Cortex of kidney (tissue), 1 donor: ENCODE measurements at places on chromosomes 5 and 9.

- DNase-seq: no peak
These were observed 30.4 kb downstream of the PRDM6 start for GRCh38 chr5:123119334-123119986.

GRCh38 chr5:163867738-163868137 lies 362.3 kb downstream of the MAT2B start:
- DNase-seq: no peak

- no peak for DNase-seq
These were observed 16.1 kb downstream of the NOTCH1 start for GRCh38 chr9:136529516-136530460.

- no peak for DNase-seq
These were observed 25.3 kb upstream of the CXCL14 start for GRCh38 chr5:135604056-135604455.

DNA sequence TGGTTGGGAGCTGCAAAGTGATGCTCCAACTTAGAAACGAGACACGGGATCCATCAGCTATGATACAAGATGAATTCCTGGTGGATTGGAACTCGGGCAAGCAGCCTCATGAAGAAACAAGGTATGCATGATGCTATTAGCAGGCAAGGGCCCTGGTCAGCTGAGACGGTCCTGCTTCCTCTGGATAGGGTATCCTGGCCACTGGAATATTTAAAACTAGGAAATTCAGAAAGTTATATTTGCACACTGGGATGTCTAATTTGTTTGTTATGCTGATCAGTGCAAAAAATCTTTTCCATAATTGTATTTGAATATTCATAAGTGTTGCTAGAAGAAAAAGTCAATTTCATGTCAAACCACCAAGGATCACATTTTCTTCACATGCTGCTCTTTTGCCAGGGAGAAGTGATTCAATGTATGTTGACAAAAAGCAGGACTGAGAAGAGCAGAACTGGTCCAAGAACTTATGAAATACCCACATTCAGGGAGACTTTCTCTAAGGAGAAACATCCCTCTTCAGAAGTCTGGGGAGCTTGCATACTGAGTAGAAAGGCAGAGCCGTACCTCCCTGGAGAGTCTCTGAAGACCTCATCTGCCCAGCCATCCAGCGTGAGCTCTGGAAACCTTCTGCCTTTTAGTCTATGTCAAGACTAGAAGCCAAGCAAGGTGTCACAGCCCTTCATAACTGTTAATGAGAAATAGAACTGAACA lies 6.7 kb upstream of the NXNL2 start:
- DNase-seq: no peak

- DNase-seq: no peak
These were observed 363.5 kb downstream of the NDUFS4 start for GRCh38 chr5:53923961-53924360.

- no peak for DNase-seq
These were observed 24.8 kb downstream of the GRIA1 start for GRCh38 chr5:153515301-153515700.

- no peak for DNase-seq
These were observed 21.7 kb upstream of the SYNPO start for GRCh38 chr5:150618588-150619281.

- no peak for DNase-seq
These were observed 58.3 kb upstream of the MAP3K1 start for GRCh38 chr5:56757077-56757476.

- DNase-seq: no peak
These were observed 3.2 kb downstream of the ADAMTS12 start for GRCh38 chr5:33888587-33888986.

- no peak for DNase-seq
These were observed 80.9 kb upstream of the ALDH1B1 start for GRCh38 chr9:38311382-38312270.

DNA sequence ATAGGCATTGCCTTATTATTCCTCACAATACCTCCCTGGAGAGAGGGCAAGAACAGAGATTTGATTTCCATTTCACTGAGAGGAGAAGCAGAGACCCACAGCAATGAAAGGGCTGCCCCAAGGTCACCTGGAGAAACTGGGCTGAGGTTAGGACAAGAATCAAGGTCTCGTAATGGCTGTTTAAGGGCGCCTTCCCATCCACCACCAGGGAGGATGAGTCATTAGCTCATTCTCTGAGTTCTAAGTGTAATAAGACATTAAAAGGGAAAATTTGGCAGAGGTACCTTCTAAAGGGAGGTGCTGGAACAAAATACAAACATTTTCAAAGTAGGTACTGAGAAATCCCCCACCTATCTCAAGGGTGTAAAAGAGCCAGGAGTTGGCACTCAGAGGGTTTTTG lies 52.6 kb upstream of the TCERG1 start:
- no peak for DNase-seq

- DNase-seq: no peak
These were observed 63.3 kb upstream of the RUSC2 start for GRCh38 chr9:35426627-35427026.

GRCh38 chr5:55694152-55694830 lies 17.8 kb downstream of the SLC38A9 start:
- DNase-seq: no peak

- DNase-seq: no peak
These were observed 5.5 kb downstream of the SNAPC4 start for GRCh38 chr9:136394312-136395019.
